Cardiac fibroblast (primary cell): ENCODE measurements at places on chromosomes 4 and X.

- peak; percentile 70 for DNase-seq
Observed at GRCh38 chr4:39655876-39656275, 17.2 kb upstream of the SMIM14 start.

DNA sequence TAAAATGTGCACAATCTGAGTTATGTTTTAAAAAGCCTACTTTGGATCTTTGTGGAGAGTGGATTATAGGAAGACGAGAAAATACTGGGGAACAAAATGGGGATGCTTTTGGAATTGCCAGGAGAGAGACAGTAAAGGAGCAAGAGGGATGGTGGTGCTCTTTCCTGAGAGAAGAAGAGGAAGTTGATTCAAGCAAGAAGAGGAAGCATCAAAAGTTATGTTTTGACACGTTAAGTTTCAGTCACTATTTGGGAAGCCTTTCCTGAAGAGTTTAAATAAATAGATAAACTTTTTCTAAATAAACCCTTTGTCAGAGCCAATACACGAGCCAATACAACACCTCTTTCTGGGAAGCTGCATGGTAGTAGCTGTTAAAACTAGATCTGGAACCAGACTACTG, 394.1 kb downstream of the GALNTL6 start:
- no peak for DNase-seq

- DNase-seq = peak; percentile 97
Observed at GRCh38 chr4:184384056-184384809, 90.1 kb downstream of the IRF2 start.

DNA sequence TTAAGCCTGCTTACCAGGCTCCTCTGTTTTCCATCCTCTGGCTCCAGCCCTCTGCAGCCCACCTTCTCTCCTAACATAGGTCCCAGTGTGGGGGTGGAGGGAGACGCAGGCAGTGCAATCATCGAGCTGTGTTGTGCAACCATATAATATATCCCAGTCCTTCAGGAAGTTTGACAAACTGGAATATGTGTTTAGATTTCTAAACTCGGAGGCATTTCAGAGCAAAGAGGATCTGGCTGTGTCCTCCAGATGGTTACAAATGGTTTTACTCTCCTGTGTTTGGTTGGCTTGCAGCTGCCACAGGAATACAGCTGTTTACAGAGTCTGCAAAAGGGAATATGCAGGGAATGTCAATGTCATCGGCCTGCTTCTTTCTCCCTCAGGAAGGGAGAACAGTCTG, 195.3 kb upstream of the LNX1 start:
- peak; percentile 61 for DNase-seq

- DNase-seq = no peak
Observed at GRCh38 chr4:41429280-41429669, 108.7 kb upstream of the LIMCH1 start.

GRCh38 chr4:2798399-2799223, 5.7 kb downstream of the SH3BP2 start:
- DNase-seq = peak; percentile 72
